ENCODE measurements at places on chromosomes 6 and 20.
A peak's percentile ranks its signal among the peaks of the same experiment; 100 is the strongest.

GRCh38 chr20:53708129-53708968 lies 114.7 kb upstream of the ZNF217 start:
- peak; percentile 58 for DNase-seq

GRCh38 chr6:32622545-32623401 lies 14.4 kb upstream of the HLA-DQA1 start:
- peak; percentile 23 for DNase-seq

DNA sequence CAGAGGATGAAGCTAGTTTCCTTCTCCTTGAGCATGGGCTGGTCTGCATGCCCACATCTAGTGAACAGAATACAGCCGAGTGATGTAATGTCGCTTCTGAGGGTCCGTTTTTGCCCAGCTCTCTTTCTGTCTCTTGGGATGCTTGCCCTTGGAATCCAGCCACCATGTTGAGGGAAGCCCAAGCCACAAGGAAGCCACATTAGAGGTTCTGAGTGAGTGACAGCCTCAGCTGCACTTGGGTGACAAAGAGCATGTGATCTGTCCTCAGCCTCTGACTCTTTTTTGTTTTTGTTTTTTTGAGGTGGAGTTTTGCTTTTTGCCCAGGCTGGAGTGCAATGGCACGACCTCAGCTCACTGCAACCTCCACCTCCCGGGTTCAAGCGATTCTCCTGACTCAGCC lies 100.6 kb upstream of the SALL4 start:
- DNase-seq: no peak

DNA sequence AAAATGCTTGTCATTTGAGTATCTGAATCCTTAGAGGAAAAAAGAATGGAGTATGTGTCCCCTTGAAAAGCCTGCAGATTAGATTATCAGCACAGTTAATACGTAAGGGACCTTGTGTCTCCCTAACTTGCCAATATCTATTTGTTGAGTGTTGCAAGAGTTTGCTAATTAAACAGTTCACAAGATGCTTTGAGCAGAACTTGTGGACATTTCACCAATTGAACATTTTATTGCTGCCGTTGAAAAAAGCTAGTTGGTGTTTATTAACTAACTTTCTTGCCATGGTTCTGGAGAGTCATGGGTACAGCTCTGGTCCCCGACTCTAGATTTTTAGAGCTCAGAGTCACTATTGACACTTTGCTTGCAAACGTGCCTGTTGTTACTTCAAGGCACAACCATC lies 30.6 kb upstream of the PRDM1 start:
- no peak for DNase-seq

DNA sequence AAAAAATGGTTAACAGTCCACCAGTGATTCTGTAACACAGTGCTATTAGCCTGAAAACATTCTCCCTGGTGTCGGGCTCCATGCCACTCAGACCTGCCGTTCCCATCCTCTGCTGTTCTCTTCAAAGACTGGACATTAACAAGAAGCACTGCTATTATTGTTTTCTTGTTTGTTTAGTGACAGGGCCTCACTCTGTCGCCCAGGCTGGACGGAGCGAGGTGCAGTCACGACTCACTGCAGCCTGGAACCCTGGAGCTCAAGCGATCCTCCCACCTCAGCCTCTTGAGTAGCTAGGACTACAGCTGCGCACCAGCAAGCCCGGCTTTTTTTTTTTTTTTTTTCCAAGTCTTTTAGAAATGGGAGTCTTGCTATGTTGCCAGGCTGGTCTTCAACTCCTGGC lies 9.6 kb downstream of the RMND1 start:
- no peak for DNase-seq

- no peak for DNase-seq
These were observed 40.4 kb downstream of the ESF1 start for GRCh38 chr20:13744352-13744751.

- no peak for DNase-seq
These were observed 37.6 kb downstream of the MOCS1 start for GRCh38 chr6:39896701-39897100.

GRCh38 chr6:71889366-71889765 lies 3.0 kb downstream of the RIMS1 start:
- DNase-seq: no peak

GRCh38 chr6:158437571-158437970 lies 122.3 kb upstream of the TMEM181 start:
- DNase-seq: no peak

- DNase-seq: no peak
These were observed 42.4 kb downstream of the PTCHD4 start for GRCh38 chr6:48068278-48069251.

DNA sequence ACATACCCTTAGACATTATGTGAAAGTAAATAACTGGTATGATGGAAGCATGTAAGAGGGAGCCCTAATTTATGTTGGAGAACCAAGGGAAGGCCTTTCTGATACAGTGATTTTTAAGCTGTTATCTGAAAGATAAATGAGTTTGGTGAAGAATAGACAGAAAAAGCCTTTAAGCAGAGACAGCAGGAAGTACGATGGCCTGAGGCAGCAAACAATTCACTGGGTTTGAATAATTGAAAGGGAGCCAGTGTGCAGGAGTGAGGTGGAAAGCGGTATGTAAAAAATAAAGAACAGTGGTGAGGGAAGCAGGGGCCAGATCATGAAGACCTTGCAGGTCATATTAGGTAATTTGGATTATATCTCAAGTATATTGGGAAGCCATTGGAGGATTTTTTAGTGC lies 4.1 kb upstream of the RAB23 start:
- no peak for DNase-seq

- DNase-seq: no peak
These were observed 114.9 kb downstream of the AKAP7 start for GRCh38 chr6:131250122-131250521.

DNA sequence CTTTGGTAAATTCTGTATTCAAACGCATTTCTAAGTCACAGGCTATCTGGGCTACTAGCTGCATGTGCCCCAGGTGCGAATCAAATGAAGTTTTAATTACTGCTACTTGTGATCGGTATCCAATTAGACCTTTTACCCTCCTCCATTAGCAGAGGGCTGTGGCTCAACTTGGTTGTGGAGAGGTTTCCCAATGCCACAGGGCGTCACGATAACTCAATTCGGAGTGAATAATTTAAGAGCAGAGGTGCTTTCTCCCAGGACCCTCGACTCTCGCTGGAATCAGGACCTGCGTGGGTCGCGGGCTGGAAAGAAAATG lies 640 bp downstream of the SAYSD1 start:
- no peak for DNase-seq

GRCh38 chr20:49706630-49707091 lies 7.0 kb downstream of the B4GALT5 start:
- no peak for DNase-seq

DNA sequence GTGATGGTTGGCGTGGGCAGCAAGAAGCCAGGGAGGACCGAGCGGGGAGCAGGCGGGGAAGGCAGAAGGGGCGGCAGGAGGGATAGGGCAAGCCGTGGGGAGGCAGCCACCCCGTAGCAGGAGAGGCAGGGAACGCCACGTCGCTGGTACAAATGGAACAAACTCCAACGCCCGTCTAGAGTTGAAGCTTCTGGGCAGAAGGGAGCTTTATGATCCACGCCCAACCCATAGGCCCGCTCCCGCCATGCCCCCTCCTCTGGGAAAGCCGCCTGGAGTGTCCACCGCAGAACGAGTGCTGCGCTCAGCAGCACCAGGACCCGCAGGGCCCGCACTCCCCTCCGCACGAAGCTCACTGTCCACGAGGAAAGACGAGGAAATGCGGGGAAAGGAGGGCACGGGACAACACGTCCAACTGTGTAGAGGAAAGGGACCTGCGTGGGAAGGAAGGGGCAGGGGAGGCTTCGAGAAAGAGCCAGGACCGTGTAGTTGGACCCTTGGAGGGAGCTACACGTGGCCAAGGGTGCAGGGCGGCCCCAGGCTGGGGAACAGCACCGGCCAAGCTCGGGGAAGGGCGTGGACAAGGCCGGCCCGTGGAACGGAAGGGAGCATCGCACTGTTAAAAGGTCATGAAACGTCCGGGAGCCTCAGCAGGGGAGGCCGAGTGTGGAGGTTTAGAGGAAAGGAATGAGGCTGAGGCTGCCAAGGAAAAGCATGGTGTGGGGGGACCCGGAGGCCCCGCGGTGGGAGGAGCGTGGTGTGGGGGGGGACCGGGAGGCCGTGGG lies 204.0 kb downstream of the DLL1 start:
- DNase-seq: no peak

- no peak for DNase-seq
These were observed 38.6 kb downstream of the ATXN1 start for GRCh38 chr6:16722630-16723029.

DNA sequence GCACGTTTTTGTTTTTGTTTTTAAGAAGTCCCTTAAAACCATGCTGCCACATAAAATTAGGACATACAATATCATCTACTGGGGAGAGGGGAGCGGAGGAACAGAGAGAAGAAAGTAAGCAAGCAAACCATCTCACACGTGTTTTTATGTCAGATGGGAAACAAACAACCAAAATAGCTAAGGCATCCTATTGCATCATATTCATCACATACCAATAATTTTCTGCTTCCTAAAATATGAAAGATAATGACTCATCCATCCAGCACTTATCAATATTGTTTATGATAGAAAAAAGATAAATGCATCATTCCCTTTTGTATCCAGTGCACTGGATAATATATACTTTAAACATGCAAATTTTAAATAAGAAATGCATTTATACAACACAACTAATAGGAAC lies 329.6 kb downstream of the RNGTT start:
- no peak for DNase-seq

GRCh38 chr20:22698259-22698842 lies 114.0 kb upstream of the FOXA2 start:
- no peak for DNase-seq

DNA sequence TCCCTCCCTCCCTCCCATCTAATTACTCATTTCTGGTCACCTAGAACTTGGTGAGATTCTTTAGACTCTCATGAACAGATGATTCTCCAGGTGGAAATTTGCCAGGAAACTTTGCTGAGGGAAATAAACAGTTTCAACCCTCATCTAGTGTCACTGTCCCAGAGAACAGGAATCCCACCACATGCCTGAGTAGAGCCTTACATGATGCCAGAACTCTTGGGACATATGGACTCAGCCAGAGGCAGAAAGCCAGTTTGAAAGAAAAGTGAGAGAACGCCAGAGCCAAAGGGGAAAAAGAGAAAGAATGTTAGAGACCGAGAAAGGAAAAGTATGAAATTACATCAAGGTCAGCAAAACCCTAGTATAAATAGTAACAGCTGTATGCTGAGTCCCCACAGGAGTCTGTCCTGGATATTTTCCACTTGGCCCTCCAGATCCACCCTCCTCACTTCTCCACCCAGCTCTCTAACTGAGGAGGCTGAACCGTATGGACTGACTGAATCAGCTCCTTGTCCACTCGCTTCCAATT lies 127.5 kb upstream of the COL21A1 start:
- no peak for DNase-seq

GRCh38 chr20:50014570-50015562 lies 32.1 kb downstream of the SNAI1 start:
- DNase-seq: no peak

GRCh38 chr6:23097566-23097965 lies 528.2 kb downstream of the HDGFL1 start:
- no peak for DNase-seq

DNA sequence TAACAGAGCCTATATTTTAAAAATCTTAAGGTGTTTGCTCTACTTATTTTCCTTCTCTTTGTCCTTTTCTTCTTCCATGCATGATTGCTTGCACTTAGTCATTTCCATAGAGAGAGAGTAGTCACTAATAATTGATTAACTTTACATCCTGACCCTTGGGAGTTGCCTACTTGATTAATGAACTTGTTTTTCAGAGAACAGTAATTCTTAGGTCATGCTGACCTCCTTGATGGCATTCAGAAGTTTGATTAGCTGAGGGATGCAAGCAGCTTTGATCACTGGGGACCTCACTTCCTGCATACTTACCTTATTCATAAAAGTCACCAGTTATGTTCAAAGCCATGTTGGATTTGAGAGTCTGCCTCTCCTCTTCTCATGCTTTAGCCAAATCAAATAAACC lies 715.6 kb upstream of the ID4 start:
- DNase-seq: no peak

DNA sequence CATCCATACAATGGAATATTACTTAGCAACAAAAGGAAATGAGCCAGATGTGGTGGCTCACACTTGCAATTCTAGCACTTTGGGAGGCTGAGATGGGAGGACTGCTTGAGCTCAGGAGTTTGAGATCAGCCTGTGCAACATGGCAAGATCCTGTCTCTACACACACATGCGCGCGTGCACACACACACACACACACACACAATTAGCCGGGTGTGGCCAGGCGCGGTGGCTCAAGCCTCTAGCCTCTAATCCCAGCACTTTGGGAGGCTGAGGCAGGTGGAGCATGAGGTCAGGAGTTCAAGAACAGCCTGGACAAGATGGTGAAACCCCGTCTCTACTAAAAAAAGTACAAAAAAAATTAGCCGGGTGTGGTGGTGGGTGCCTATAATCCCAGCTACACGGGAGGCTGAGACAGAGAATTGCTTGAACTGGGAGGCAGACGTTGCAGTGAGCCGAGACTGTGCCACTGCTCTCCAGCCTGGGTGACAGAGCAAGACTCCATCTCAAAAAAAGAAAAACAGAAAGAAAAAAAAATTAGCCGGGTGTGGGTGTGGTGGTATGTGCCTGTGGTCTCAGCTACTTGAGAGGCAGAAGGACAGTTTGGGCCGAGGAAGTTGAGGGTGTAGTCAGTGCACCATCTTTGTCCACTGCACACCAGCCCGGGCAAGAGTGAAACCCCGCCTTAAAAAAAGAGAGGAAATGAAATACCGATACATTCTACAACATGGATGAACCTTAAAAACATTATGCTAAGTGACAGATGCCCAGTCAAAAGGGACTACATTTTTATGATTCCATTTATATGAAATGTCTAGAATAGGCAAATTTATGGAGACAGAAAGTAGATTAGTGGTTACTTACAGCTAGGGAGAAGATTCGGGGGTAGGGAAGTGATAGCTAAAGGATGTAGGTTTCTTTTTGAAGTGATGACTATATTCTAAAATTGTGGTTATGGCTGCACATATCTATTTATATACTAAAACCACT lies 52.5 kb downstream of the RBL1 start:
- peak; percentile 17 for DNase-seq

DNA sequence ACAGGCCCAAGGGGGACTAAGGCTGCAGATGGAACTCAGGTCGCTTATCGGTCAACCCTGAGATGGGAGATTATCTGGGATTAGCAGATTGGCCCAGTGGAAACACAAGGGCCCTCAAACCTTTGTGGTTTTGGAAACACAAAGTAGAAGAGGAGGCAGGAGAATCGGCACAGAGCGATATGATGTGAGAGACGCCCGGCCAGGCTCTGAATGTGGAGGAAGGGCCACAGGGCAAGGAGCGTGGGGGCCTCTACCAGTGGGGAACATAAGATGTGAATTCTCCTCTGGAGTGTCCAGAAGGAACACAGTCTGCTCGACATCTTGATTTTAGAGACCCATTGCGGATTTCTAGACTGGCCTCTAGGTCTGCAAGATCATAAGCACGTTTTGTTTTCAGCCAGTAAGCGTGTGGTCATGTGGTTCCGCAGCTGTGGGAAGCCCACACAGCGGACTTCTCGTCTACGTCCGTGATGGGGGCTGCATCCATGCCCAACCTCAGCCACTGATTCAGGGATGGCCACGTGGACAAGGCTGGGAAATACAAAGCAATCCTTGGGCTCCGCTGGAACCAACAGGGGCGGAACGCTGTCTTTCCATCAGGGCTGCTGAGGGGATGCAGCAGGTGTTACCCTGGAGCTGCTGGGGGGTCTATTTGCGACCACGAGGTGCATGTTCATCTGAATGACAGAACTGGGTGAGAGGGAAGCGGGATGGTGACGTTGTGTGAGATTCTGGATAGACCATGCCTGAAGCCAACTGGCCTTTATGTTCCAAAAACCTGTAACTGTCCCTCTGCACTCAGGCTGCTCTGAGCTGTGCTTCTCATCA lies 127.6 kb upstream of the PMEPA1 start:
- DNase-seq: no peak
